ENCODE measurements at places on chromosomes 5 and 9.
A peak's percentile ranks its signal among the peaks of the same experiment; 100 is the strongest.

GRCh38 chr5:38601863-38602298 is 45.4 kb upstream of the LIFR start:
- no peak for DNase-seq

DNA sequence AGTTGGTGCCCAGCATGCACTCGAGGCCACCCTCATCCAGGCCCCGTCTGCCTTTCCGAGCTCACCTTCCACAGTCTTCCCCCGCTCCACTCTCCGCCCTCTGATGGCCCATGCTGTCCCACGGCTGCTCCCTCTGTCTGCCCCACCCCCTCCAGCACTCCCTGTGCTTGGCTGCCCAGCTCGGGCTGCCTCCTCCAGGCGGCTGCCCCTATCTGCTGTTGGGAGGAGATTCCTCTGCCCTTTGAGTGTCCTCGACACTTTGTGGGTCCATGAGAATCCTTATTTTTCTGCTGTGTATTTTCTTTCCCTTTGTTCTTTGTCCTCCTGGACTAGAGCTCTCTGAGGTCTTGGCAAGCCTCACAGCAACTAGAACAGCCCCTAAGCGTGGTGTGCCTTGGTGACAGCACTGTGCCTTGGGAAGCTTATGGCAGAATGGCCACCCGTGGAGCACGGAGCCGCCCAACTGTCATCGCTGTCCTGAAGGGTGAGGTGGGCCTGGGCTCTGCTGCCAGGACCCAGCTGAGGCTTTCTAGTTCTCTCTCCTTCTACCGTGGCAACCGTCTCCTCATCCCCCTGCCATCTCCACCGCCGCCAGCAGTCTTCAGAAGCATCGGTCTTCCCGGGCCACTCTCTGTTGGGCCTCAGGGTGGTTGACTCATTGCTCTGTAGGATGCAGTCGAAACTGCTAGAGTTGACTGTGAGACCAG is 5.2 kb downstream of the NTMT1 start:
- no peak for DNase-seq

- DNase-seq = no peak
These were observed 148.4 kb downstream of the TTLL11 start for GRCh38 chr9:121944711-121945191.

- no peak for DNase-seq
These were observed 436.0 kb downstream of the TMEM38B start for GRCh38 chr9:106130374-106130773.

DNA sequence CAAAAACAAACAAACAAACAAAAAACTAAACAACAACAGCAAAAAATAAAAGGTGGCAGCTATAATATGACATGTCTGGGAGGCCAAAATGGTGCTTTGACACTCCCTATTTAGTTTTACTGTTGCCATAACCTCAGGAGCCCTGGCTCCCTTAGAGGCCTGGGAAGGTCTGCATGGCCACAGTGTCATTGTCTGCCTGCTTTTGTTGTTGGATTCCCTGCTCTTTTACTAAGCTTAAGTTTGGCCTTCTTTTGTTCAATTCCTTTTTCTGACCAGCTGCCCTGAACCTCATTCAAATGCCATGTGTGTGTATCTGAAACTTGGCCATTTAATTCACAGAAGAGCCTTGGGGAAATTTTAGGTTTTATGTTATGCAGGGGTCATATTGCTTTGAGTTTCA is 458.2 kb downstream of the TMEM232 start:
- no peak for DNase-seq

DNA sequence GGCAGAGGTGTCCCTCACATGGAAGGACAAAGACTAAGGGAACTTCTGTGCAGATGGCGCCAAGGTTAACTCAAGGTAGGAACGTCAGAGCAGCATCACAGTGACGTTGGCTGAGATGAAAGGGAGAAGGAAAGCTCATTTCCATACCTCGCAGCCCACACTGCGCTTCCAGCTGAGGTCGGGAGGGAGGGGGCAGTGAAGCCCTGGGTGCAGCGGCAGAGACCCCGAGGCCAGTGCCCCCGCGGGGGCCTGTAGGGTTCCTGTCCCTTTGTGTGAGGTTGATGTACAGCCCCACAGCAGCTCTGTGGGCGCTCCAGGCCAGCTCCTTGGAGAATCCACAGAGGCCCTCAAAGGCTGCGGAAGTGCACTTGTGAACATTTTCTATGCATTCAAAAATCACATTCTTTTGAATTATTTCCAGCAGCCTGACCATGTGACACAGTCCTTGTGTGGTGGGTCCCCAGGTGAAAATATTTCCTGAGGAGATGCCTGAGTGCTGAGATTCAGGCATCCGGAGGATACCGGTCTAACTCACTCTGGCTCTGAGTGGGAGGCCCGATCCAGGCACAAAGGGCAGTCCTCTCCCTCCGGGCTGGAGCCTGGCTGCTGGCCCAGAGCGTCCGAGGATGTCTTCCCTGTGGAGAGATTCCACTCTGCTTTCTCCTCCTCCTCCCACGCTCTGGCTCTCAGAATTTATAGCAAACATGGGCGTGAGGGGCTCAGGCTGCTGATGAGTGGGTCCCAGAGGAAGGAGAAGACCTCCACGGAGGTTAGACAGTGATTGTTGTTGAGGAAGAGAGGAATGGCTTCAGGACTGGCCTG is 150.7 kb downstream of the ICE1 start:
- DNase-seq = no peak

DNA sequence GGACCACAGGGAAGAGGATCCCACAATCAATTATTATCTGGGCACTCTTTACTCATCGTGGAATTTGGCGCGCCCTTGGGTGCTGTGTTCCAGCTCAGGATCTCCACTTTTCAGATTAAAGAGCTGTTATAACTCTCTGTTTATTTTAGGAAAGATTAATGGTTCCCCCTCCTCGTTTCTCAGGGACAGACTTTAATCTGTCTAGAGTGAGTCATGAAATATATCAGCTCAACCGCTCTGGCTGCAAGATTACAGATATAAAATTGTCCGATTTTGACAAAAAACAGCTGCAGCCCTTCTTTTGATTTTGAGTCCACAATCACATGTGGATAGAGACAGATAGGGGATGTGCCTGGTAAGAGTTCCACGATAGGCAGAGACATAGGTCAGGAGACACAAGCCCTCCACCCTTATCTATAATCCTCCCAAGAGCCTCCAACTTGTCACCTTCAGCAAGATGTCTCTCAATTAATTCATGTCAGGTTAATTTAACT is 77.6 kb upstream of the ANKRD55 start:
- no peak for DNase-seq

GRCh38 chr9:121194730-121195129 is 6.9 kb downstream of the RAB14 start:
- no peak for DNase-seq

- DNase-seq = peak; percentile 39
These were observed 13.6 kb upstream of the ALDOB start for GRCh38 chr9:101449071-101449721.

DNA sequence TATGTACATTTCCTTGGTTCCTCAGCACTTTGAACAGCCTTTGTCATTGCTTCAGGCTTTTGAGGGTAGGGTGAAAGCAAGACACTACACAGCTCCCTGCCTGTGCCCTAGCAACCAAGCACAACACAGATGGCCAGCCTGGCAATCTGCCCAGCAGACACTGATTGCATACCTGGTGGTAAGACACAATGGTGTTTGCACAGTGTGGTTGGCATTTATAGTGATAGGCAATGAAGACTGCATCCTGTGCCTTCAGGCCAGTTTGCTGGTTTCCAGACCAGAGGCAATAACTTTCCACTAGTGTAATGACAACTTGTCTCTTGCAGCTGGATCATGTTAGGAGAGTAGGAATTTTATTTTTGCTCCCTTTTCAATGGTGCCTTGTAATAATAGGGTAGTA is 144.5 kb upstream of the TNC start:
- DNase-seq = peak; percentile 63

- DNase-seq = no peak
These were observed 89.6 kb downstream of the EFNA5 start for GRCh38 chr5:107580889-107581820.

GRCh38 chr9:87383344-87384150 is 114.1 kb upstream of the DAPK1 start:
- no peak for DNase-seq

- DNase-seq = no peak
These were observed 181.7 kb upstream of the RIOK2 start for GRCh38 chr5:97364731-97365130.

DNA sequence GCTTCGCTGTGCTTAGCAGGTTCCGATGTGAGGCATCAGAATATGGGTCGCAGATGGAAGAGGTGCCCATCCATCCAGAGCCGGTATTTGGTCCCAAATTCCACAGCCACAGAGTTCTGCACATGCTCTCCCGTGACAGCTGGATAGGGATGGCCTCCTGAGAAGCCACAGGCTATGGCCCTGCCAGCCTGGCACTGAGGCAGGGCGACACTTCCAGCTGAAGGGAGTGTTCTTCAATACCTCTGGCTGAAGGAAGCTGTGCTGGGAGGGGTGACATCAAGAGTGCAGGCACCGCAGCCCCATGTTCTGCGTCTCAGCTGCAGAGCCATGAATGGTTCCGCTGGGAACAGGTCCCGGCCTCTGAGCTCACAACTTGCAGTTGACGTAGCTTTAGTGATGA is 83.4 kb upstream of the SIMC1 start:
- no peak for DNase-seq

DNA sequence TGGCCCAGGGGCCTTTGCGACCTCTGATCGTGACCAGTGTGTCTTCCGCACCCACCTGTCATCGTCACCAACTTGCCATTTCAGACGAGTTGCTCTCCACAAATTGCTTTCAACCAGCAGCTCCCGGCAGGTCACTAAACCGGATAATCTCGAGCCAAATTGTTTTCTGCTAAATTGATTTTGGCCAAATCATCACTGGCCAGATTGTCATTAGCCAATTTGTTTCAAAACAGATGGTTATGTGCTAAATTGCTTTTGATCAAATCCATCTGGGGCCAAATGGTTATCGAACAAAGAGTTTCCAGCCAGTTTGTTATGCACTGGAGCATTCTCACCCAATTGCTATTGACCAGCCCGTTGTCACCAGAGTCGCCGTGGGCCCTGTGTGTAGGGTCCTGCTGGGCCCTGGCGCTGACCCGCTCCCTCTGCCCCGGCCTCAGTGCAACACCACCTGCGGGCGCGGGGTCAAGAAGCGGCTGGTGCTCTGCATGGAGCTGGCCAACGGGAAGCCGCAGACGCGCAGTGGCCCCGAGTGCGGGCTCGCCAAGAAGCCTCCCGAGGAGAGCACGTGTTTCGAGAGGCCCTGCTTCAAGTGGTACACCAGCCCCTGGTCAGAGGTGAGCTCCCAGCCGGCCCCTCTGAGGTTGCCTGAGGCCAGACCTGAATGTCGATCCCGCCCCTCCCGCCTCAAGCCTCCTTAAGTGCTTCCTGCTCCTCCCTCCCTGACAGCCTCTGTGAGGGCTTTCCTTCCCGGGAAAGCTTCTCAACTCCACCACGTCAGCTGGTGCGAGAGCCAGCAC is 35.6 kb downstream of the ADAMTSL2 start:
- no peak for DNase-seq

DNA sequence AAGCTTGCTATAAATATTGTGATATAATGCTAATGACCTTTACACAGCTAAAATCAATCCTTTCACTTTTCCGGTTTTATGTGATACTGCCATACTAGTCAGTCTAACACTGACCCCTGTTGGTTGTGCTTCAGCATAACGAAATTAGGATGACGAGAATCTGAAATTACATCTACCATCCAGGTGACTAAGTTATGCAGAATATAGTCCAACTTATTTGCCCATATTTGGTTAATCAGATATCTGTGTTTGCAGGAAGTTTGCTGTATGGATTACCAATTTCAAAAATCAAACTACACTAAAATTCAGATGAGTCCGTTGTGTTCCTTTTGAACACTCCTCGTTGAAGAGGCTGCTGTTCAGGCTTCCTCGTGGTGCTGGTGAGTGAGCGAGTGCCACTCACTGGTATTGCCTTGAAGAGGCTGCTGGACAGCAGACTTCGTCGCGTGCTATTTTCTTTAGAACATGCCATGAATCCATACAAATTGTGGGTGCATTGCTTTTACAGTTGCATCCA is 32.5 kb downstream of the TENT4A start:
- no peak for DNase-seq

- DNase-seq = no peak
These were observed 24.8 kb upstream of the FOXI1 start for GRCh38 chr5:170080786-170081445.

DNA sequence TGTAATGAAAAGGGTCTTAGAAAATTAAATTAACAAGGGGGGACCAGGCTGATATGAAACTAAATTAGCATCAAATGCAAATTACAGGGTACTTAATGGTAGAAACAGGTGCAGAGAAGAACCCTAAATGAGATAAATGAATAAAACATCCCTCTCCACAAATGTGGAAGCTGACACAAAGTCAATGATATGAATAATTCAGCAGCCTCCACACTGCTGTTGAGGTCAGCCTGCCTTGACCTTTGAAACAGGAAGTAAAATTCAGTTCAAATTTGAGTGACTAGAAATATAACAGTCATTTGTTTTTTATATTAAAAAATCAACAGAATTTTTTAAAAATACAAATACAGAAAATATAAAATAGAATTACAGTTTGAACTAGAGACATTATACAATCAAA is 40.0 kb downstream of the EBF1 start:
- no peak for DNase-seq

DNA sequence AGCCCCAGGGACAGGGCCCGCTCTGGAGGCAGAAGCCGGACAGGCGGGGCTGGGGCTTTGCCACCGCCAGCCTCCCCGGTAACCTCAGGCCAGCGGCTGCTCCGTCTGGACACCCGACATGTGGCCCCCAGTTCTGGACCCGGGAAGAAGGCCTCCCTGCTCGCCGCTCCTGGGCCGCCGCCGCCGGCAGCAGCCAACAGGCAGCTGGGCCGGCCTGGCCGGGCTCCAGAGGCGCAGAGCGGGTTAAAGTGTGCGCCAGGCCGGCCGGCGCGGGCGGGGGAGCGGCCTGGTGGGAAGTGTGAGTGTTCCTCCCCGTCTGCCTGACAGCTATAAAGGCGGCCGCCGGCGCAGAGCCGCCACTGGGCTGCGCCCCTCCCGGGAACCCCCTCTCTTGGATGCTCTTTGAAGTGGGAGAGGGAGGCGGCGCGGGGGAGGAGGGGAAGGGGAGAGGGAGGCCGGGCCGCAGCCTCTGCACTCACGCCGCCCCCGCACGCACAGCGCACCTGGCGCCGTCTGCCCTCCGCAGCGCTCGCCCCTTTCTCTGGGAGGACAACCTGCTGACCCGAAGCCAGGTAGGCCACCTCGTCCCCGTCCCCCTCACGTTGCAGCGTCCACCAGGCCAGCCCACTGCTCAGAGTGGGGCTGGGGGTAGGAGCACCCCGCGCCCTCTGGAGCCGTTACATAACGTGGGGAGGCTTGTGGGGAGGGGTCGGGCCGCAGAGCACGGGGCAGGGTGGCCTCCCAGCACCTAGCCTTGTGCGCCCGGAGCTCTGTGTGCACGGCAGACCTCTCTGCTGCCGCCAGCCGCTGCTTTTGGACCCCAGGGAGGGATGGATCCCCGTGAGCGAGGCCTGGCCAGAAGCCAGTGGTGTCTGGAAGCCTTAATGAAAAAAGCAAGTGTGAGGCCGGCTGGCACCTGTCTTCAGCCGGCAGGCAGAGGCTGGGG is at the start of gene ADAMTSL2:
ADAMTSL2 (plus strand) TSS at position 359 of the 946 bp plus-strand sequence. CDS start 2,009 bp downstream, outside the sequence.
- peak; percentile 37 for DNase-seq

- no peak for DNase-seq
These were observed 98.8 kb upstream of the SEMA6A start for GRCh38 chr5:116673453-116673852.

GRCh38 chr5:32369542-32370155 is 56.9 kb upstream of the MTMR12 start:
- DNase-seq = no peak

- no peak for DNase-seq
These were observed 8.7 kb downstream of the HNRNPH1 start for GRCh38 chr5:179614745-179615144.

Measured in NCI-H1436 treated with DMSO at 0.1 percent for 48 hours (cell line).